ENCODE measurements at places on chromosomes 16 and 17. TPM values are rescaled to one million over a fixed set of nuclear protein-coding genes. Genes with fewer than 3 reads are reported as not detected.

- DNase-seq: no peak
Observed at GRCh38 chr16:30668393-30668792, 10.2 kb downstream of the FBRS start.

Gene MIS12
- total RNA-seq: 12.8 TPM

Gene ELOB
- 269 TPM for total RNA-seq

GRCh38 chr17:12114686-12115418, 94.2 kb downstream of the MAP2K4 start:
- DNase-seq: no peak

Gene NPIPA7
- total RNA-seq: not detected

- DNase-seq: no peak
Observed at GRCh38 chr16:56630134-56630533, 2.3 kb upstream of the MT1M start.

DNA sequence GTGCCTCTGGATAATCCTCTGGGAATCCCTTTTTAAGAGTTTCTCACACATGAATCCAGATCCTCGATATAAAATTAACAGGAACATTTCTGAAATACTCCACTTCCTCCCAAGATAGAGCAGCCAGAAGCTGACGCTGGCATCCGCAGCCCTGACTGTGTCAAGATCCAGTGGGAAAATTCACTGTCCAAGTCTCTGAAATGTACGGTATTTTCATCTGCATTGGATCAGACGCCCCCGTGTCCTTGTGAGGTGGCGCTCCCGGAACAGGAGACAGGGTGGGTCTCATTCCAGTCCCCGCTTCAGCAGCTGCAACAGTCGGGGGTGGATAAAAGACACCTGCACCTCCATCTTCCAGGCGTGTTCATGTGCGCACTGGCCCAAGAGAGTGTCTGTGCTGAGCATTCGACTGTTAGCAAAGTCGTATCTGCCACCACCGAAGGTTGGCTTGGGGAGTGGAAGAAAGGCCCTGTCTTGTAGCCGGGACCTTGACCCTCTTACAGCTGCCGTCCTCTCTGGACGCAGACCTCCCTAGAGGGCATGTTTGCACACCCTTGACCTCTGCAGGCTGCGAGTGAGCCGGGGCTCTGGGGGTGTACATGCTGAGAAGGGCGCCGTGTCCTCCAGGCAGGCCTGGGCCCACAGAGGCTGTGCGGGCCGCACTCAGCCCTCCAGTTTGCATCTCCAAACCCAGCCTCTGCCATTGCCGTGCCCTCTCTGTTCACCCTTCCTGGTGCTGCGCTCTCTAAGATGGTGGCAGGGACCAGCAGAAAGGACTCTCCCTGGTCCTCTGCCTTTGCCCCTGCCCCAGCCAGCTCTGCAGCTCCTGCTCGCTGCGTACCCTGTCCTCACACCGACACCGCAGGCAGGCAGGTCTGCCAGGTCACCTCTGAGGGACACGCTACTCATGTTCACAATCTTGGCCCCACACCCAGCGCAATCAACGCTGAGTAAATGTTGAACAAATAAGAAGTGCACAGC, 72.0 kb upstream of the CHMP6 start:
- no peak for DNase-seq

DNA sequence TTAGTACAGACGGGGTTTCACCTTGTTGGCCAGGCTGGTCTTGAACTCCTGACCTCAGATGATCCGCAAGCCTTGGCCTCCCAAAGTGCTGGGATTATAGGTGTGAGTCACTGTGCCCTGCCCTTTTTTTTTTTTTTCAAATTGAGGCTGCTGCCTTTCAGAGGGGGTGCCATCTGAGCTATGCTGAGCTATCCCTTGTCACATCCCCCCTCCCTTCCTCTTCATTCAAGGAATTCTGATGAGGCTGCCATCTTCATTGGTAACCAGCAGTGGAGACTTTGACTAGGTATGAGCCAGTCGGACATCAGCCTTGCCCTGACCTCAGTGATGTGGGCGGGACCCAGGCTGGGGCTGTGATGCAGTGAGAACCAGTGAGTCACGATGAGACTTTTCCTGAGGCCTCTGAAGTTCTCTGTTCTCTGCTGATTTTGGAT, 24.4 kb upstream of the GPT2 start:
- DNase-seq: no peak

Gene USP43
- not detected for total RNA-seq

Gene G6PC1
- not detected for total RNA-seq

GRCh38 chr17:29042026-29042678, 789 bp upstream of the PIPOX start:
- DNase-seq: no peak

Data from thoracic aorta (tissue), 2 donors.